Stimulated activated CD4-positive, alpha-beta T cell treated with anti-CD3 and anti-CD28 coated beads, Interleukin-4, amount 100 ng/mL, for 24 hours (primary cell): ENCODE measurements at places on chromosomes 7 and 10.

DNA sequence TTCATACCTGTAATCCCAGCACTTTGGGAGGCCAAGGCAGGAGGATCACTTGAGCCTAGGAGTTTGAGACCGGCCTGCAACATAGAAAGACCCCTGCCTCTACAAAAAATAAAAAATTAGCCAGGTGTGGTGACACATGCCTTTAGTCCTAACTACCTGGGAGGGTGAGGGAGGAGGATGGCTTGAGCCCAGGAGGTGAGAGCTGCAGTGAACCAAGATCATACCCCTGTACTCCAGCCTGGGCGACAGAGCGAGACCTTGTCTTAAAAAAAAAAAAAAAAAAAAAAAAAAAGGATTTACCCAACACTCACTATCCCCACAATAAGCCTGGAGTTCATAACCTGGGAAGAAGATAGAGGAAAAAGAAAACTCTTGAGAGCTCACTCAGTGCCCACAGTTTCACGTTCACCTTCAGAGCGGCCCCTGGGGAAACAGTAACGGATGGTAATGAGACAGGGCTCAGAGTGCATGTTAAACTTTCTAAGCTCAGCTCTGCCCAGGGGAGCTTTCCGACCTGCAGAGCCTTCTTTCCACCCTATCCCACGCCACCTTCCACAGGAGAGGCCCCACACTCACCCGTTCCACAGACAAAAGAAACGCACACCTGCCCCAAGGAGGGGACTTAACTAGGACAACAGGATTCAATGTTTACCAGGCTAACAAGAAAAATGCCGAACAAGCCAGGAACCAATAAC lies 259.8 kb upstream of the KLF14 start:
- DNase-seq: no peak

DNA sequence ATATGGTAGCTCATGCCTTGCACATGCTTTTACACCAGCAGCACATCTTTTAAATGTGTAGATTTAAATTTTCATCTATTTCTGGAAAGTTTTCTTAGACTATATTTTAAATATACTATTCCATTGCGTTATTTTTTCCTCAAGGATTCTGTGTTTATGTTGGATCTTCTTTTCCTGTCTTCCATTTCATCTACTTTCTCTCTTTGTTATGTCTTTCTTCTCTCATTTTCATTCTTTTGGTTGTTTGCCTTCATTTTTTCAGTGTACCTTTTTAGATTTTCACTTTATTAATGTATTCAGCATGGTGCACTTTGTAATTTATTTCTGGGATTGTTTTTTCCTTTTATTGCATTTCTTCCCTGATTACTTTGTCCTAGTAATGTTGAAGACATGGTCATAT lies 329.8 kb downstream of the ADK start:
- DNase-seq: no peak

GRCh38 chr10:34655286-34656170 lies 159.6 kb downstream of the PARD3 start:
- DNase-seq: peak; percentile 34

DNA sequence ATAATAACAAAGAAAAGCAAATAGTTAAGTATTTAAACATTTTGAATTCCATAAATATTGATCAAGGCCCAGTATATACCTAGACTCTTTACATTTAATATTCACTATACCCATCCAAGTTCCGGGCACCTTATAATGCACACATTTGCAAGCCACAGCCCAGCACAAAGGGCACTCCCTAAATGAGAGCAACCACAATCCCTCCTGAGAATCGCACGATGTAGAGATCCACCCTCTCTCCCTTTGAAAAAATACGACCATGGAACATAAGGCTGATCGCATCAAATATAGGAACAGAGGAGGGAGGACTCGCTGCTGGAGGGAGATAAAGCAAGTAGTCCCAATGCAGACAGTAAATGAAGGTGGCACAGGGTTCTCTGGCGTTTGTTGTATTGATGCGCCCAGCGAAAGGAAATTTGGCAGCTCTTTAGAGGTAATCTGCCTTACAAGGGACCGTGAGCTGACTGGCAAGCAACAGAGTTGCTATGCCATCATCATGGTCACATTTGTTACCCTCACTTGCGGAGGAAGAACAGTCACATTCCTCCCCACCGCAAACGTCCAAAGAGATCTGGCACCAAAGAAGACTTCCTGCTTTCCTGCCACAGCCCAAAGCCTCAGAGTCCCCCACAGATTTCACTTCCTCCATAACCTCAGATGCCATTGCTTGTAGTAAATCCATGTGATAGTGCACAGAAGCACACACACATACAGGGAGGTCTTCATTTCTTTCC lies 16.1 kb upstream of the TAS2R40 start:
- DNase-seq: no peak

DNA sequence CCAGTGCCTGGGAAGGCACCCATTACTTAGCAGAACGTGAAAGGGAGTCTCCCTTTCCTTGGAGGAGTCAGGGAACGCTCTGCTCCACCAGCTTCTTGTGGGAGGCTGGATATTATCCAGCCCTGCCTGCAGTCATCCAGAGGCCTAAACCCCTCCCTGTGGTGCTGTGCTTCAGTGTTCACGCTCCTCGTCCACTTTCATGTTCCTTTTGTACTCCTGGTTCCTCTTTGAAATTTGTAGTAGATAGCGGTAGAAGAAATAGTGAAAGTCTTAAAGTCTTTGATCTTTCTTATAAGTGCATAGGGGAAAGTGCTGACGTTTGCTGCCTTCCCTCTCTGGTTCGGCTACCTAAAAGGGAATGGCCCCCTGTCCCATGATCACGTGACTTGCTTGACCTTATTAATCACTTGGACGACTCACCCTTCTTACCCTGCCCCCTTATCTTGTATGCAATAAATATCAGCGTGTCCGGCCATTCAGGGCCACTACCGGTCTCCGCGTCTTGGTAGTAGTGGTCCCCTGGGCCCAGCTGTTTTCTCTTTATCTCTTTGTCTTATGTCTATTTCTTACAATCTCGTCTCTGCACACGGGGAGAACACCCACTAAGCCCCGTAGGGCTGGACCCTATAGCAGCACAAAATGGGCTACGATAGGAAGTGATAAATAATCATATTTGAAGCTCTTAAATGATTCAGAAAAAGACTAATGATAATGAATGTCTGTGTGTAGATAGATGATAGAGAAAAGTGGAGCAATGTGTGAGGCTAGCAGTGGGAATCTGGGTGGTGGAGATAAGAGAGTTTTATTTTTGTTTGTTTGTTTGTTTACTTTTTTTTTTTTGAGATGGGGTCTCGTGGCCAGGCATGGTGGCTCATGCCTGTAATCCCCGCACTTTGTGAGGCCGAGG lies 5.8 kb upstream of the ESYT2 start:
- no peak for DNase-seq

DNA sequence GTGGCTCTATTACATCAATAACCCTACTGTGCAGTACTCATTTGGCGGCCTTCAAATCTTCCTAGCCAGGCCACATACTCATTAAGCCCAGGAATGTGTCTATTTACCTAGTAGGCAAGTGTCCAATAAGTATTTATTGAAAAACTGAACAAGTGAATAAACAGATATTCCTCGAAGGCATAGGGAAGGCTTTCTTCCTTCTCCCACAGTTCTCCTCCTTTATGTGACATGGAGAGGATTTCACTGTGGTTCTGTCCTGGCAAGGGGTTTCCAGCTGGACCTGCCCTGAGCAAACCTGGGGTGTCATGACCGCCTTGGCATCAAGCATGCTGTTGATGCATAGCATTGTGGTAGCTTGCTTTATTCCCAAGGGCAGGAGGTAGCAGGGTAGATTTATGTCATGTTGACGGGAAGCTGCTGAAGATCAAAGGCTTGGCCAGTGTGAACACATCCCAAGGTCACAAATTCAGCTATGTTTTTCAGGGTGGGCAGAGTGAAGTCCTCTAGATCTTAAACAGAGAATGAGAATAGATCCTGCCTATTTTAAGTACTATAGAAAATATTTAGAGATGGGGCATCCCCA lies 195.1 kb downstream of the INHBA start:
- DNase-seq: no peak

GRCh38 chr7:55429835-55430499 lies 64.8 kb downstream of the LANCL2 start:
- no peak for DNase-seq

- DNase-seq: no peak
Observed at GRCh38 chr7:98133621-98134303, 27.1 kb downstream of the LMTK2 start.

- no peak for DNase-seq
Observed at GRCh38 chr7:26437003-26437532, 145.4 kb downstream of the SNX10 start.

GRCh38 chr7:151946932-151947331 lies 9.3 kb upstream of the GALNTL5 start:
- DNase-seq: no peak

GRCh38 chr7:13044309-13044708 lies 356.9 kb downstream of the ARL4A start:
- DNase-seq: no peak

- no peak for DNase-seq
Observed at GRCh38 chr10:128675405-128675804, 549.2 kb upstream of the MKI67 start.

DNA sequence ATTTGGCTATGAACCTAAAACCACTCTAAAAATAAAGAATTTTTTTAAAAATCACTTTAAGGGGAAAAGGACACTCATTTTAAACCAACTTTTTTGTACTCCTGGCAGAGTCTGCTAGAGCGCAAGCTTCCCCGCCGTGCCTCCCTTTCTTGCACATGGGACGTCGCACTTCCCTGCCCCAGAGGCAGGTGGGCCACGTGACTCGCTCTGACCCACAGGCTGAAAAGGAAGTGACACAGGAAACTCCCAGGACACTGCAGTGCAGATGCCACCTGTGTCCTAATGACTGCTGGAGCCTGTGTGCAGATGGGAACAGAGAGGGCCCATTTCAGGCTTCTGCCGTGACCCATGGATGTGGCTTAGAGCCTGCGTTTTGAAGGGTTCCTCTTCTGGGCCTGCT lies 142.1 kb upstream of the LANCL2 start:
- DNase-seq: no peak

GRCh38 chr7:69395061-69395714 lies 203.1 kb upstream of the AUTS2 start:
- DNase-seq: no peak

DNA sequence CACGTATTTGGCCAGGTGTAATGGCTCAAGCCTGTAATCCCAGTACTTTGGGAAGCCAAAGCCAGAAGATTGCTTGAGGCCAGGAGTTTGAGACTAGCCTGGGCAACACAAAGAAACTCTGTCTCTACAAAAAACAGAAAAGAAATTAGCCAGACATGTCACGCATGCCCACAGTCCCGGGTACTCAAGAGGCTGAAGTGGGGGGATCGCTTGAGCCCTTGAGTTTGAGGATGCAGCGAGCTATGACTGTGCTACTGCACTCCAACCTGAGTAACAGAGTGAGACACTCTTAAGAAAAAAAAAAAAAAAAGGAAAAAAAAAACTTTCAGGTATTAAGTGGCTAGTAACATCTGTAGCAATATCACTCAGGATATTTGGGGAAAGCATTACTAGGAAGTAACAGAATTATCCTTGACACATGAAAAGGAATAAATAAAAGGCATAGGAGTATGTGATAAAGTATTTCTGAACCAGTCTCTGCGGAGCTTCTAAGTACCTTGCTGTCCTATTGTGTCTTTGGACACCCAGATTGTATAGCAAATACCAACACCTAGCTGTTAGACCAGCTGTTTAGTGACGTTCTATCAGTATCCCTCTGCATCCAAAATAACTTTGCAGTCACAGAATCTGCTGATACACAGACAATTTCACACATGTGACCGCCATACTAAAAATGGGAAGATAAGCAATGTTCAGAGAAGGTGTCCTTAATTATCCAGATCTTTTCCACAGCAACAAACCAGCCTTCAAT lies 74.4 kb downstream of the CYTH3 start:
- no peak for DNase-seq
